Sigmoid colon (tissue), 7 donors: ENCODE measurements at places on chromosomes 6 and 20. TPM values are rescaled to one million over a fixed set of nuclear protein-coding genes. Genes with fewer than 3 reads are reported as not detected.
A peak's percentile ranks its signal among the peaks of the same experiment; 100 is the strongest.

Gene SYNCRIP
- polyA plus RNA-seq = 24.6 TPM

DNA sequence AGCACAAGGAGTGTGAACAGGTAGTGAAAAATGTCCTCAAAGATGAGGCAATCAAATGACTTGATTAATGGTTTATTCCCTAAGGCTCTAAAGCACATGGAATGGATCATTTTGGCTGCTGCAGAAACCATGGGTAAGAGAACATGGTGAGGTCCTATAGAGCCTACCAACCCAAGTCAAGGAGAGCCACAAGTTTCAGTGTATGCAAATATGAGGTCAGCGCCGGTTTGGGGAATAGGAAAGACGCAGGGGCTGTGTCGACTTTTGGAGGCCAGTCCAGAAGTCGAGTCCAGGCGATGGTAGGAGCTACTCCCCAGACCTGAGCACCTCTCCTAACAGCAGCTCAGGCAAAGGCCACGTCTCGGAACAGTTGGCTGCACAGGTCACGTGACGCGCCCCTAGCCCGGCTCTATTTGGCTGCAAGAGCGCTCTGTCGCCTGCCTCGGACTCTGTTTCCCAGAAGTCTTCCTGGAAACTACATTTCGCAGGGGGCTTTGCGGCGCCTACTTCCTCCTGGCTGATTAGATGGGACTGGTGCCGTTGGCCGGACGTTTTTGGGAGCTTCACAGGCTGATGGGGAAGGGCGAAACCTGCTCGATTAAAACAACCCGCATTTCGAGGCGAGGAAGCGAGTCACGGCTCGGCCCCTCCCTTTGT is 74.4 kb upstream of the CHD6 start:
- DNase-seq = peak; percentile 94

- DNase-seq = no peak
Observed at GRCh38 chr20:62642666-62643520, 590 bp downstream of the SLCO4A1 start.

GRCh38 chr6:152330961-152331360 is 306.2 kb downstream of the SYNE1 start:
- DNase-seq = no peak

DNA sequence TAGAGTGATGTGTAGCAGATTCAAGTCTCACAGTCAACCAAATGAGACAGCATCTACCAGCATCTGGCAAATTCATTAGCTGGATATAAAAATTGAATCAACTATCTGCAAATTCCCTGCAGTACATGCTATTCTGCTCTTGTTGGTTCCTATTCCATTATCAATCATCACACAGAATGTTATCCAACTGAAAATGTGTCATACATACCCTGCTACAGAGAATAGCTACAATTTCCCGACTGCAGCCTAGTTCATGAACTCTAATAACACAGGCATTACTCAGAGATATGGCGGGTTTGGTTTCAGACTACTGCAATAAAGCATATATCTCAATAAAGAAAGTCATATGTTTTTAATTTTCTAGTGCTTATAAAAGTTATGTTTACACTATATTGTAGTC is 78.4 kb downstream of the AHI1 start:
- no peak for DNase-seq
